Right lung (tissue), 10 donors: ENCODE measurements at places on chromosomes 7 and 10.

GRCh38 chr7:130789436-130789835, 55.4 kb upstream of the KLF14 start:
- no peak for DNase-seq

DNA sequence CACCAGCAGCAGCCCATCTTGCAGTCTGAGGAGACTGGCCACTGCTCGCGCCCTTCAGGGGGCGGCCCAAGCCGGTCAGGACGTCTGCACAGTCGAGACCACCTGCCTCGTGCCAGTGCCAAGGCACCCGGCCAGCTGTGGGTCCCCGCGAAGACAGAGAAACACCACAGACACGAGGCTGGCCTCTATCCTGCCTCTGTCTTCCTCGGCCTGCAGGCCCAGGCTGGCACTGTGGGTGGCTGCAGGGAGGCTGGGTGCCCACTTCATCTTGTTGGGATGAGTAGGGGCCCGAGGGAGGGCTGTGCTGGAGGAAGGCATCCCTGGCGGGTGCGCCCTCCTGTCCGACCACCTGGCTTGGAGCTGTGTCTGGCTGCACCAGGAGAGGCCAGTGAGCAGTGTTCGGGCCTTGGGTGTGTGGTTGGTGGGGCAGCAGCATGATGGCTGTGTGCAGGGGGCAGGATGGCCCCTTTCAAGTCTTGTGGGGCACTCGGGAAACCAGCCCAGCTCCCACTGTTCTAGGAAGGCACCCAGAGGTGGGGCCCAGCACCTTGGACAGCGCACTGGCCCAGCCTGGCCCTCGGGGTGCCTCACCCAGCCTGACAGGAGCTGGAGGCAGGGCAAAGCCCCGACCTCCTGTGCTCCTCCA, 7.3 kb downstream of the DPYSL4 start:
- DNase-seq = no peak

DNA sequence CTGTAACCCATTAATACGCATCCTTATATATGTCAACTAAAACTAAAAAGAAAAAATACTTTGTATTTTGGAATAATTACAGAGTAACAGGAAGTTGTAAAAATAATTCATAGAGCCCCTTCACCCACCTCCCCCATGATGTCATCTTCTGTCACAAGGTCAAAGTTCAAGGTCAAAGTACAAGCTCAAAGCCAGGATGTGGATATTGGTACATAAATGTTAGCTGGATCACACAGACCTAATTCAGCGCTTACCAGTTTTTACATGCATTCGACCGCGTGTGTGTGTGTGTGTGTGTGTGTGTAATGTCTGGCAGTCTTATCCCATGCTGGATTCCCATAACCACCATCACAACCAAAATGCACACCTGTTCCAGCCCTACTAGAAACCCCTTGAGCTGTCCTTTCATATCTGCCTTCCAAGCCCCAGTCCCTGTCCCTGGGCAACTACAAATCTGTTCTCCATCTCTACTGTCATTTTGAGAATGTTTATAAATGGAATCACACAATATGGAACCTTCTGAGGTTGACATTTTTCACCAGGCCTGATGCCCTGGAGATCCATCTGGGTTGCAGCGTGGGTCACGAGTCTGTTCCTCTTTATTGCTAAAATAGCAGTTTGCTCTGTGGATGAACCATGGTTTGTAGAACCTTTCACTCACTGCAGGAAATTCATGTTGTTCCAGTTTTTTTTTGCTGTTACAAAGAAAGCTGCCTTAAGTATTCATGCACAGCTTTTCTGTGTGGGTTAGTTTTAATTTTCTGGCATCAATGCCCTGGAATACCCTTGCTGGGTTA, 153.6 kb upstream of the PITRM1 start:
- DNase-seq = no peak

DNA sequence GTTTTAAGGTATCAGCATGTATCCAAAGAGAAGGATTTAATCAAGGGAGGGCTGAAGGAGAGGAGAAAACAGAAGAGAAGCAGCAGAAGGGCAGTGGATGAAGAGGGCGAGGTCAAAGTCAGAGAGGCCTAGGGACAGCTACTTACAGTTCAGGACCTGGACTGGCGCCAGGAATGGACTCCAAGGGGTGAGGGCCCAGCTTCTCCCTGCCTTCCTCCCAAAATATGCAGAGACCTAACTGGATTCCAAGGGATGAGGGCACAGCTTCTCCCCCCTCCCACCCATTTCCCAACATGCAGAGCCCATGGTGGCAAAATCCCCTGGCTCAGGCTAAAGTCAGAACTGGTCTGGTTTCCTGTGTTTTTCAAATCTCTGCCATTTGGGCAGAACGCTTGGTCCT, 3.4 kb upstream of the TCF7L2 start:
- DNase-seq = no peak

DNA sequence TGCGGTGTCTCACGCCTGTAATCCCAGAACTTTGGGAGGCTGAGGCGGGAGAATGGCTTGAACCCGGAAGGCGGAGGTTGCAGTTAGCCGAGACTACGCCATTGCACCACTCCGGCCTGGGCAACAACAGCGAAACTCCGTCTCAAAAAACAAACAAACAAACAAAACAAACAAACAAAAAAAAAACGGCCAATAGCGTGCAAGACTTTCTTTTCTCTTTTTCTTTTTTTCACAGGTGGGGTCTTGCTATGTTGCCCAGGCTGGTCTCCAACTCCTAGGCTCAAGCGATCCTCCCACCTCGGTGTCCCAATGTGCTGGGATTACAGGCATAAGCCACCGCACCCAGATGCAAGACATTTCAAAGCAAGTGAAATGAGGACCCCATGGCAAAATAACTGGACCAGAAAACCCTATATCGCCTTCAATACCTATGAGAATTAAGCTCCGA, 1.6 kb downstream of the PSAP start:
- no peak for DNase-seq

- DNase-seq = no peak
Observed at GRCh38 chr10:96896884-96897589, 64.9 kb downstream of the LCOR start.

GRCh38 chr10:68082872-68083271, 7.8 kb upstream of the HERC4 start:
- peak; percentile 29 for DNase-seq

DNA sequence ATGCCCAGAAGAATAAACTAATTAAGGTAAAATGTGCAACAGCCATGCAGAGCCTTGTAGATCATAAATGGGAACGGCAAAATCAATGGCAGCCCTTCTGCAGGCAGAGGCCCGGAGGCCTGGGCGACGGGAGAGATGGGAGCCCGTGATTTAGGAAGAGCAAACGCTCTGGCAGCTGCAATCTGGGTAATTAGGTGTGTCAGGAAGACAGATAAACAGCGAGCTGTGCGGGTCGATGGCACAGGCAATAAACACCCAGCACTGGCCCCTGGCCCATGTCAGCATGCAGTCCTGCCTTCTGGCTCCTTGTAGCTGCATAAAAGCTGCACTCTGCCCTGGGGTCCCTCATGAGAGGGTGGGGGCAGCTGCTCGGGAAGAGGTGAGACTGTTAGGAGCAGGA, 78.0 kb downstream of the GOLGA7B start:
- no peak for DNase-seq

GRCh38 chr10:17178006-17178405, 23.5 kb downstream of the TRDMT1 start:
- no peak for DNase-seq

- DNase-seq = peak; percentile 47
Observed at GRCh38 chr7:86469680-86470295, 173.9 kb upstream of the GRM3 start.

DNA sequence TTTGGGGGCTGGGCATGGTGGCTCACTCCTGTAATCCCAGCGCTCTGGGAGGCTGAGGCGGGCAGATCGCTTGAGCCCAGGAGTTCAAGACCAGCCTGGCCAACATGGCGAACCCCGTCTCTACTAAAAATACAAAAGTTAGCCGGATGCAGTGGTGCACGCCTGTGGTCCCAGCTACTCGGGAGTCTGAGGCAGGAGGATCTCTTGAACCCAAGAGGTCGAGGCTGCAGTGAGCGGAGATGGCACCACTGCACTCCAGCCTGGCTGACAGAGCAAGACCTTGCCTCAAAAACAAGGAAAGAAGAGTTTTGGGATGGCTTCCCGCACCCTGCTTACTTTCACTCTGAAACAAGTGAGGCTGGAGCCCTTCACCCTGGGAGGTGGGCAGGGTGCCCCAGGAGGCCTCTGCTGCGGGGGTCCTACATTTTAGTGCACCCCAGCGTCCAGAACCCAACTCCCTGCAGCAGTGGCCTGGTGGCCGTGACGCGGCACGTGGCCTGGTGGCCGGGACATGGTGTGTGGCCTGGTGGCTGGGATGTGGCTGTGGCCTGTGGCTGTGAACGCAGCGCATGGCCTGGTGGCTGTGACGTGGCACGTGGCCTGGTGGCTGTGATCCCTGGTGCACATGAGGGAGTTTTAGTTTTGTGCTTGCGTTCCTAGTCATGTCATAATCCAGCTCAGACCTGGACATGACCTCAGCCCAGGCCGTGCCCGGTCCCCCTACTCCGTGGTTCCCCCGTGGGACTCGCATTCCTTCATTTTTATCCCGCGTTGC, 9.3 kb downstream of the KNDC1 start:
- DNase-seq = no peak

DNA sequence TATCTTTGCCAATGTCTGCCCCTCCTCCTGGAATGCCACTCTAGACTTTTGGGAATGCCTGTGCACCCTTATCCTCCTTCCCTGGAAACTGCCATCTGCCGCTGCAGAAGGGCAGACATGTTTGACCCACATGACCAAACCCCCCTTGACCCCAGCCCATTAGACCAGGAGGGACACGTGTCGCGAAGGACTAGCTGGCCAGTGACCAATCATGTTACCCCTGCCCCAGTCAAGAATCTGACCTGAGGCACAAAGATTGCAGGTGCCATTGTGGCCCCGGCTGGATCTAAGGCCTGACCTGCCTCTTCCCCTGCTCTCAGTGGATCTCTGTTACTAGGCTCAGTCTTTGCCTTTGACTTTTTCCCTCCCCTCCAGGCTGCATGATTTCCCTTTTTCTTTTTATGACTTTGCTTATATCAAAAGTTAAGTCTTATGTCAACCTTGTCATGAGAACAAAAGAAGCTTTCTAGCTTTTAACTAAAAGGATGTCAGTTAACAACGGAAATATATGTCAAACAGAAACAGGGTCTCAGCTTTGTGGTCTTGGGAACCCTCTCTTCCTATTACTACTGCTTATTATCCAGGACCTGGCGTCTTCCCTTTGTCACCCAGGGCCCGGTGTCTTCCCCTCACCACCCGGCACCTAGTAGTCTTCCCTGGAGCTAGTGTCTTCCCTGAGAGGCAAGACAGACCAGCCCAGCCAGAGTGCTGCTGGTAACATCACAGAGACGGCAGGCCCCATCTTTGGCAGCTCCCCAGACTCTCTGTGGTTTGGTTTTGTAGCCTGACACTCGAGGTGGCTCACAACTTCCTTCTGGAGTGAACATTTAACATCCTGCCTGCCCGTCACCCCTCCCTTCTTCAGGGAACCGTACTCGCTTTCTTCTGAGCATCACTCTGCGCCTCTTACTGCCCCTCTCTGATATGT, 24.4 kb upstream of the PPIF start:
- peak; percentile 11 for DNase-seq

- DNase-seq = no peak
Observed at GRCh38 chr7:80779456-80779855, 139.4 kb downstream of the SEMA3C start.

DNA sequence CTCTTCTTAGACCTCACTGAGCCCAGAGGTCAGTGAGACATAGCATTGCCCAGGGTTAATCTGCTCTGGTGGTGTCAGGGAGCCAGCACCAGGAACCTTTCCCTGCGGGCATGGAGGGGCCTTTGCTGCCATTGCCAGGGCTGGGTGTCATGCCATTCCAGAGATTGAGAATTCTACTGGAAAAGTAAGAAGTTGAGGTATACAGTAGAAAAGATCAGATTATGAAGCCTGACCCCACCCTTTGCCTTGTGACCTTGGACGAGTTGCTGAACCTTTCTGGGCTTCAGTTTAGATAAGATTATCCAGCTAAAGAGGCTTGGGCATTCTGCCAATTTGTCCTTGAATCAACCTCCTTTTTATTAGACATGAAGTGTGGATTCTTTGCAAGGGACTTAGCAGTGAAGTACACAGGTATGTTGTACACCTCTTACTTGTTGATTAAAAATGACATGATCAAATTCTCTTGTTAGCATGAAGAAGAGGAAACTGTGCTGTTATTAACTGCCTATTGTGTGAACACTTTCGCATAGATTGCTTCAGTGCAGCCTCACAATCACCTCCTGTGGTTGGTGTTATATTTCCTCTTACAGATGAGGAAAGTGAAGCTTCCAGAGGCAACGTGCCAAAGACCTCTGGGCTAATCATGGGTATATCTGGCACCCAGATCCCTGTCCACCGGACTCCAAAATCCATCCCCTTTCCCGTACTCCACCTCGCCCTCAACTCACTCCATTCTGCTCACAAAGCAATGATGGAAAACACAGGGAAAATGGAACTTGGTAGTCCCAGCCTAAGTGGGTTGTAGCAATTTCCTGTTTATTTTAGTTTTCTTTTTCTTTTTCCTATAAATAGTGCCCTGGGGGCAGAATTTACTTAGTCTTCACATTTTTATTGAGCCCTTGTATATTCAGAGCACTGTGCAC, 151.3 kb downstream of the CAMK1D start:
- DNase-seq = no peak

DNA sequence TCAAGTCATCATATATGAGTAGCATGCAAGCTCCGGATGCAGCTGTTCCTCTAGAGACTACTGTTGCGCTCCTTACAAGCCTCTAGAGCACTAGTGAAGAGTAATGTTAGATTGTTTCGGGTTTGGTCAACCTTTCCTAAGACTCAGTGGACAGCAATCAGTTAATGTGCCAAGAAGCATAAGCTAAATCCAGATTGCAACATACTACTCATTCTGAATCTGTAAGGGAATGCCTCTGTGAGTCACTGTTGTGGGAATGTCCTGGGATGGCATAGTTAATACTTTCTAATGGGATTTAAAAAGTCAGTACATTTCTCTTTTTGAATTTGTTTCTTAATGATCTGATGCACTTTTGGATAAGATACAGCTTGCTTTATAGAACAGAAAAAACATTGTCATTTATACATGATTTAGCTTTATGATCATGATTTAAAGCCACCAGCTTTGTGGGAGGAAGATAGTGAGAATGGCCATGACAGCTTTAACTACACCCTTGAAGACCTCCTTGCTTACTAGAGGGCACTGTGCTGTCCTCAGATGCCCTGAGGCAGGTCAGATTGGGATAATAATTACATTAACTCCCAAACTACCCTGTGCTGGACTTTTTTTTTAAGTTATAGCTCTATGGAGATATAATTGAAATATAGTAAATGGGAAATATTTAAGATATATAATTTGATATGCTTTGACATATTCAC, 138.4 kb downstream of the SDK1 start:
- DNase-seq = peak; percentile 51

GRCh38 chr10:115572740-115573455, 479.7 kb downstream of the ATRNL1 start:
- no peak for DNase-seq

GRCh38 chr10:30645340-30645827, 15.8 kb upstream of the LYZL2 start:
- DNase-seq = peak; percentile 24

DNA sequence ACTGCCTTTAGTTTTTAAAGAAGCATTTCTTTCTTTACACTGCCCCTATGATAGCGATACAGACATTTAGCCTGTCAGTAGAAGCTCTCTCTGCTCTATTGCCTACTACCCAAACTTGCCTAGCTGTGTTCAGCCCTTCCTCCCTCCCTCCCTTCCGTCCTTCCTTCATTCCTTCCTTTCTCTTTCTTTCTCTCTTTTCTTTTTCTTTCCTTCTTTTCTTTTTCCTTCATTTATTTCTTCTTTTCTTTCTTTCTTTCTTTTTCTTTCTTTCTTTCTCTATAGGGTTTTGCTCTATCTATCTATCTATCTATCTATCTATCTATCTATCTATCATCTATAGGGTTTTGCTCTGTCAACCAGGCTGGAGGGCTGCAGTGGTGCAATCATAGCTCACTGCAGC, 7.1 kb upstream of the ZNF212 start:
- DNase-seq = no peak
